ENCODE measurements at places on chromosomes 3 and 15.

DNA sequence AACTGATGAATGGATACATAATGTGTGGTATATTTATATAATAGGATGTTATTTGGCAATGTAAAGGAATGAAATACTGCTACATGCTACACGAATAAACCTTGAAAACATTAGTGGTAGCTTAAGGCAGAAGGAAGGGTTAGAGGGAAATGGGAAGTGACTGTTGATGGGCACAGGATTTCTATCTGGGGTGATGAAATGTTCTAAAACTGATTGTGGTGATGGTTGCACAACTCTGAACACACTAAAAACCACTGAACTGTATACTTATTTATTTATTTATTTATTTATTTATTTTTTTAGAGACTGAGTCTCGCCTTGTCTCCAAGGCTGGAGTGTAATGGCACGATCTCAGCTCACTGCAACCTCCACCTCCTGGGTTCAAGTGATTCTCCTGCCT, 24.8 kb upstream of the SHISA5 start:
- no peak for DNase-seq

GRCh38 chr3:56826831-56827722, 25.3 kb upstream of the ARHGEF3 start:
- no peak for DNase-seq

DNA sequence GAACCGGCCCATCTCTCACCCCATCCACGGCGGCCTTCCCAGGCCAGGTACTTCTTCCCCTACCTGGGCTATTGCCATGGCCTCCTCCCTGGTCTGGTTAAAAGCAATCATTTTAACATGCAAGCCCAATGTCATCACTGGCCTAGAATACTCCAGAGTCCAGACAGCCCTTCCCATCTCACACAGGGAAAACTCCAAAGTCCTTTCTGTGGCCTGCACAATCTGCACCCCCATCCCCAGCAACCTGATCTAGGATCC, 45.8 kb upstream of the SLCO2A1 start:
- DNase-seq, result no peak

DNA sequence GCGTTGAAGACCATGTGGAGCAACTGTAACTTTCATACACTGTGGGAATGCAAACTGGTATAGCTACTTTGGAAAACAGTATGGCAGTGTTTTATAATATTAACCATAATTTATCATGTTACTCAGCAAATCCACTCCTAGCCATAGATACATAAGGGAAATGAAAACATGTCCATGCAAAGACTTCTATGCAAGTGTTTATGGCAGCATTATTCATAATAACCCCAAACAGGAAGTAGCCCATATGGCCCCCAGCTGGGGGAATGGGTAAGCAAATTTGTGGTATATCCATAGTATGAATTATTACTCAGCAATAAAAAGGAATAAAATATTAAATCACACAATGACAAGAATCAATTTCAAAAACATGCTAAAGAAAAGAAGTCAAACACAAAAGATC, 23.0 kb upstream of the GATA2 start:
- no peak for DNase-seq

DNA sequence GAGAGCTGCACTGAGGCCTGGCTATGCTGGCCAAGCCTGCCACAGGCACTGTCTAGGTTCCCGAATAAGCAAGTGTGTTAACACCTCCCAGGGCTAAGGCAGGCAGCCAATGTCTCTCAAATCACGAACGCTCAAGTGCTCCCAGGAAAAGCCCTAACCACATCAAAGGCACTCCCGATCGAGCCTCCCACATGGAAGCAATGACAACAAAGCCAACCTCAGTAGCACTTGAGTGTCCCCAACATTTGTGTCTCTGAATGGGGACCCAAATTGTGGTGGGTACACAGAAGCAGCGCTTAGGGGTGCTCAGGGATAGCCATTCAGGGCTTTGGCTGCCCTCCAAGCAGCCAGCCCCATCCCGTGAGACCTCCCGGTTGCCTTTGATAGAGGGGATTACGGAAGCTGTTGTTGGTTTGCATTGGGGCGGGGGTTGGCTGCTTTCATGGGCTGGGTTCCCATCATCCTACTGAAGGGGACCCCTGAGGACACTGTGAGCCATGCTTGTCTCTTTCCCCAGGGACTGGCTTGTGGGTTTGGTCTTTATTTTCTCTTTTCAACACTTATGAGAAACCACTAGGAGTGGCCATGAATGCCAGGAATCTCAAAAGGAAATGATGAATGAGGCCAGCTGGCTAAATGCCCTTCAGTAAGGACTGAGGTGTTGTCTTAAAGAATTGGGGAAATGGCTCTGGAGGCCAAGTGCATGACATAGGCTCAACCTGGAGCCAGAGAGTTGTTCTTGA, 234.1 kb upstream of the FEZF2 start:
- no peak for DNase-seq

- DNase-seq, result no peak
Observed at GRCh38 chr3:70277304-70277703, 35.1 kb downstream of the MDFIC2 start.

GRCh38 chr15:69096196-69096595, 64.2 kb upstream of the GLCE start:
- no peak for DNase-seq

GRCh38 chr15:31349233-31350141, 22.9 kb downstream of the KLF13 start:
- DNase-seq, result no peak

GRCh38 chr15:57440167-57440566, 63.9 kb downstream of the CGNL1 start:
- DNase-seq, result no peak

GRCh38 chr3:52503788-52504424, 8.8 kb downstream of the STAB1 start:
- DNase-seq, result no peak

DNA sequence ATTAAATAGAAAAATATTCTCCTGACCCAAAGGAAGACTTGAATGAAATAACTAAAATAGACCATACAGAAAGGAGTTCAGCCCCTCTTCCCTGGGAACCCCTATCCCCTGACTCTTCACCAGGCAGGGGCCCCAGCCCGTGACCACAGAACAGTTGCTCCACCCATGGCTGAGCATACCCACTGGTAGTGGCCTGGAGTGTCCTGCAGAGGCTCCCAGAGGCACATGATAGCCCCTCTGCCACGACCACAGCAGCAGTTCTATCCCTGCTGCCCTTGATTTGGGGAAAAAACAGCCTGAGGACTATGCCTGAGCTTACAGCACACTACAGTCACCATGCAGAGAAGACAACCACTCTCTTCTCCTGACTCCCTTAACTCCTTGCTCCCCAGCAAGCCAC, 31.8 kb downstream of the TTC14 start:
- no peak for DNase-seq

DNA sequence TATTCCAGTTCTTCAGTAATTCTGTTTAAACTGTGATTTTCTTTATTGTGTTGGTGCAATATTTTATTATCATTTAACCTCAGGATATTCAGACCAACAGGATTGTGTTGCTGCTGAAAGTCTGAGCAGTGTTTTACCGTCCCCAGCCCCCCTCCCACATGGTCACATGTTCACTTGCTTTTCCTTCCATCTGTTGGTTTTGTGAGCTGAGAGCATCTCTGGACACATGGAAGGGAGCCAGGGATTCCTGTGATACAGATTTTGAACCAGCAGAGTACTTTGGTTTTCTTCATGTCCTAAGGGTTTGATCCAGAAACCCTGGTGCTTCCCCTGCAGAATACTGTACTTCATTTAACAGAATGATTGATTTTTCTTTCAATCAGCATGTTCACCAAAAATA, 11.9 kb downstream of the ARRDC4 start:
- DNase-seq, result no peak

- no peak for DNase-seq
Observed at GRCh38 chr3:148879256-148879655, 14.2 kb downstream of the CPA3 start.

All from stimulated activated CD8-positive, alpha-beta memory T cell treated with anti-CD3 and anti-CD28 coated beads, Interleukin-7, amount 100 ng/mL, for 1 hour (primary cell).